ENCODE measurements at places on chromosomes 1 and 21.

- no peak for DNase-seq
These were observed 160.0 kb downstream of the PLXNA2 start for GRCh38 chr1:208084220-208084619.

DNA sequence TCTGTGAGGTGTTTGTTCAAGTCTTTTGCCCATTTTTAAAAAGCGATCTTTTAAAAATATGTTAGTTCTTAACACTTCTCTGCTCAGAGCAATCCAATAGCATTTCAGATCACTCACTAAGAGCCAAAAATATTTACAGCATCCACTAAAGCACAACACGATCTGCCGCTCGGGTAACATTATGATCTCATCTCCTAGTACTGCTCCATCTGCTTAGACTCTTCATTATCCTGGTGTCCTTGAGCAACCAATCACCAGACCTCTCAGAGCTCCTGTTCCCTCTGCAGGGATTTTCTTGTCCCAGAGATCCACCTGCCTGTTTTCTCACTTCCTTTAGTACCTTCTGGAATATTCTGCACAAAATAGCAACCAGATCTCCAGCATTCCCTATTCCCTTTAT lies 235.3 kb upstream of the ESRRG start:
- no peak for DNase-seq

- DNase-seq: no peak
These were observed 1.9 kb upstream of the OR13G1 start for GRCh38 chr1:247681288-247681897.

DNA sequence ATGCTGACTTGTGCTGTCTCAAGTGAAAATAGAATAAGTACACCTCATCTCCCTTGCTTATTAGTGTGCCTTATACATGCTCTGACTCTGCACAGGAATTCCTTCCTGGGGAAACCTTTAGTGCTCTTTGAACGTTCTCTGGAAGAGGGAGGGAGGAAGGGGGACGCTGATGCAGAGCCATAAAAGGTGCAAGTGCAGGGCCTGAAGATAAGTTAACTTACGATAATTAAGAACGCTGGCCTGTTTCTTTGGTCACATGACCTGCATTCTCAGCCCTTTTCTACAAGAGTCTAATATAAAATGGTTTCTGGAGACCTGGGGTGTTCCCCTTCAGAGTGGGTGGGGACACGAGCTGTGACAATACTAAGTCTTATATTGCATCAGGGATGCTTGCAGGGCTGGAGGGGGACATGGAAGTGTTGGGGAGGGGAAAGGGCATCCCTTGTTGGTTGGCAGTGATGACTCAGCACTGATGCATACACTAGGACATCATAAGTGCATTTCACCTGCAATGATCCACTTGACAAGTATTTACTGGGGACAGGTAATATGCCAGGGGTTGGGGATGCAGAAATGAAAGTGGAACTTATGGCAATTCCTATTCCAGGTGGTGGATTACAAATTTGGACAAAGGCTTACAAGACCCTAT lies 26.3 kb upstream of the KIAA0040 start:
- no peak for DNase-seq

- DNase-seq: peak; percentile 61
These were observed 31.1 kb upstream of the SLC45A3 start for GRCh38 chr1:205711105-205712048.

- no peak for DNase-seq
These were observed 136.5 kb upstream of the HNRNPU start for GRCh38 chr1:245000872-245001188.

DNA sequence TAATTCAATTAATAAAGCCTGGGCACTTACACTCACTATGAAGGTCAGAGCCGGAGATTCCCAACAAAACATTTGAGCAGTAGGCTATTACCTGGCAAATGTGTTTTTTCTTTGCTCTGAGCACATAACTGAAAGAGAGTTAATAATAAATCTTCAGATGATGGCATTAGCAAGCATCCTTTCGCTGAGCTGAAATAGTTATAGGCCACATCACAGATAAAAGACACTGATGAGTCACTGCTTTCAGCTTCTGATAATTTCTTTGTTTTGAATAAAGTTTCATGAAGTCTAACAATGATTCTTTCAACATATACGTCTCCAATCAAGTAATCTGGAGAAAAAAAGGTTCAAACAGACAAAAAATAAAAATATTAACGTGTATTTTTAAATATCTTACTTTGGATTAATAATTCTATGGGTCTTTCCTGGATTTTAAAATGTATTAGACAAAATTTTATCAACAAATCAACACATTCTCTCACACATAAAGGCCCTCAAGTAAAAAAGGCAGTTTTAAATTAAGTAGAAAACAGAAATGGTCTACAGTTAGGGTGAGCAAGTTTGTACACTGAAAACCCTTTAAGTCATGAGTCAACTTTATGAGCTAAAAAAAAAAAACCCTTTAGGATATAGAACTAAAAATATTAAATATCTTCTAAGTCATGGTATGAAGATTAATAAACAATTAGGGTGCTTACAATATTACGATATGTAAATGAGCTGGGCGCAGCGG lies 33.1 kb downstream of the LTN1 start:
- DNase-seq: no peak
